ENCODE measurements at places on chromosomes 5 and 9.
A peak's percentile ranks its signal among the peaks of the same experiment; 100 is the strongest.

DNA sequence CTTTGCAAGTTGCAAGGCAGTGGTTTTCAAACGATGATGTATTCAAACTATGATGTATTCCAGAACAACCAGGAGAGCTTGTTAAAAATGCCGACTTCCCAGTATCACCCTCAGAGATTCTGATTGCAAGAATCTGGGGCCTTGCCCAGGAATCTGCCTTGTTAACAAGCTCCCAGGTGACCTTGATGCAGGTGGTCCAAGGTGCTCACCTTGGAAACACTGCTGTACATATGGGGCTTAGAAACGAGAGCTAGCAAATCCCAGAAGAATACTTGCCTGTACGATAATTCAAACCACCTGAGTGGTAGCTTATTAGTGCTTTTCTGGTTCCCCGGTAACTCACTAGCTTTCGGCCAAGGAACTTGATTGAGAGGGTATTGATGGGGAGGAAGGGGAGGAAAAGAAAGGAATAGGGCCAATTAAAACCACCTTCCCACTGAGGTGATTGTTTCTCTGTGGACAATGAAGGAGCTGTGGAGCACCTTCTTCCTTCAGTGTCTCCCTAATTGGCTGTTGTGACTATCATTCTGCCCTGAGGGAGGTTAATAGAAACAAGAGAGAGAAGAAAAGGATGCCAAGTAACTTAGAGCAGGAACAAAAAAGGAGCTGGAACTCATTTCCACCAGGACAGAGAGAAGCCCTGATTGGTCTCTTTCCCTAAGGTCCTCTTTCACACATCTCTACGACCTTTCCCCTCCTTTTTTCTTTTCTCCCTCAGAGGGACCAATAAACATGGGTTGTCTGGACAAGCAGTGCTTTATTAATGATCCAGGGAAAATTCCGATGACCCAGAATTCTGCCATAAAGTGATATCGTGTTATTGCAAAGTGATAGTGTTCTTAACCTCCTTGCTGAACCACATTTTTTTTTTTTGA lies 218.8 kb downstream of the TMEM167A start:
- DNase-seq, result peak; percentile 12

DNA sequence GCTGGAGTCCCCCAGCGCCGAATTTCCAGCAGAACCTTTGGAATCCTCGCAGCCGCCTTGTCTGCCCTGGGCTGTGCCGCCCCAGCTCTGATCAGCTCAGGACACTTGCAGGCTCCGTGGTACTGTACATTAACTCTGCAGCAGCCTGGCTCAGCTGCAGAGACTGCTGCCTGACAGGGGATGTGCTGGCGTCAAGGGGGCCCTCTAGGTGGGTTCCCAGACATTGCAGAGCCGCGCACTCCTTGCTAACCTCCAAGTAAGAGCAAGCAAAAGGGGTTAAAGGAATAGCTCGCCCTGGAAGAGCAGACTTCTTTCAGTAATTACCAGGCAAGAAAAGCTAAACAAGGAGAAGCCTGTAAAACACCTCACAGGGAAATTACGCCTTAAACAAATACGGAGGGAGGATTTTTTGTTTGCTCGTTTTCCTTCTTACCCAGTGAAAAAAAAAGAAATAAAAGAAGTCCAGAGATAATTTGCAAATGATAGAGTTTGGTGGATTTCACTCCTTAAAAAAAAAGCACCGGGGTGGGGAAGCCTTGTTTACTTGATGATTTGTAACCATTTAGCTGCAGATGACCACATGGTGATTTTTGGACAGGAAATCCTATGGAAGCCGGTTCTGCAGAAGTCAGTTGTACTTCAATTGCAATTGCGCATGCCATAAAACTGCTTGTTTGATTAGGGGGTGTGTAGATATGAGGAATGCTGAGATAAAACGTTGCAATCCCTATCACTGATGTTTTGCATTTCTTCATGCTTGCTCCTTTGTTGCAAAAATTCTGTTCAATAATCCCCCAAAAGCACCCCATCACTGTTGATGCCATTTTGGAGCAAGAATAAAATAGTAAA lies 305.8 kb downstream of the PDE4D start:
- DNase-seq, result peak; percentile 26

- DNase-seq, result no peak
Observed at GRCh38 chr5:102863764-102864560, 108.9 kb downstream of the PAM start.

DNA sequence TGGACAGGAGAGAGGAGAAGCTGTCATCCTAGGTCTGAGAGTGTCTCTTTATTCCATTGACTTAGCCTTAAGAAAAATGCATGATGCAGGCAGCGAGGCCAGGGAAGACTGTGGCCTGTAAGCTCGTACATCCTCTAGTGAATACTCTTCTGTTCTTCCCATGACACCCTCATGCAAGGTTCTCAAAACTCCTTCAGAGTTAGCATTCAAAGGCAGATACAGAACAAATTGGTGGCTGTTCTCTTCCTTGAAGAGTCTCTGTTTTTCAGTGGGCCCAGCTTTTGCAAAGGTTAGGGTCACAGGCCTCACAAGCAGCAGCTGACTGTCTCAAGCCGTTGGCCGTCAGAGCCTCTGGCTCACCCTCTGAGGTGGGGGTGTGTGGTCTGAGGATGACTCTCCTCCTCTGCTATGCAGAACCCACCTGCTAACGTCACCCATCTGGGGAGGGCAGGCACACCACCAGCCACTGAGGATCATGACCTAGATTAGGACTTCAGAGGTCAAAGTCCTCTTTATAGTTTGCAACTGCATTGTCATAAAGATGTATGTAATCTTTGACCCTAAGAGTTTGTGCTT lies 15.1 kb downstream of the ADCY2 start:
- no peak for DNase-seq

DNA sequence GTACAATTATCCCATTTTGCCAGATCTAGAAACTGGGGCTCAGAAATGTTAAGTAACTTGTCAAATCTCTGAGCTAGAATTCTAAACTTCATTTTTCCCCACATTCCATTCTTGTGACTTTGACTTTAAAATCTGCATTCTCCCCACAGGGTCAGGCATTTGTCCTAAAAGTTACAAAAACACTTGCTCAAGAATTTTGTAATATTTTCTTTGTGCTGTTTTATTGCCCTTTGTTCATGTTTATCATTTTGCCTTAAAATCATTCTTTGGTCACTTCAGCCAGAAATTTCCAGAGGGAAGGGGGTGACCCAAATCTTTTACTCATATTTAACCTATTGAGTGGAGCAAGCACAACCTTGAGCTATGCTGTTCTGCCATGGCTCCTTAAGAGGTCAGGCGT lies 120.1 kb upstream of the CCL21 start:
- no peak for DNase-seq

DNA sequence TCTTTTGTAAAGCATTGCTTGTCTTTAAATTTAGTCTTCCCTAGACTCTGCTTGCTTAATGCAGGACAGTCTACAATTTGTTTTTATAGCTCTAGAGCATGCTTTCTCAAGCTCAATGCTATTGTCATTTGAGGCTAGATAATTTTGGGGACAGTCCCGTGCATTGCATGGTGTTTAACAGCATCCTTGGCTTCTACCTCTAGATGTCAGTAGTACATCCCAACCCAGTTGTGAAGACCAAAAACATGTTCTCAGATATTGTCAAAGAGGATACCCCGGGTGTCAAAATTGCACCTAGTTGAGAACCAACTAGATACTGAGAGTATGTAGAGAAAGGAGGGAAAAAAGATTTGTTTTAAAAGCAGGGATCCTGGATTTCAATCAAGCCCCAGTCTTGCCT lies 277.5 kb downstream of the CEMIP2 start:
- DNase-seq, result no peak

GRCh38 chr9:127553793-127554192 lies 58.3 kb upstream of the STXBP1 start:
- no peak for DNase-seq

GRCh38 chr5:542319-543311 lies 18.4 kb upstream of the SLC9A3 start:
- no peak for DNase-seq

GRCh38 chr9:3277200-3277599 lies 248.6 kb downstream of the RFX3 start:
- DNase-seq, result no peak

GRCh38 chr5:4027088-4027734 lies 431.6 kb downstream of the IRX1 start:
- DNase-seq, result no peak

GRCh38 chr5:112127861-112128260 lies 291.2 kb downstream of the EPB41L4A start:
- no peak for DNase-seq

- no peak for DNase-seq
Observed at GRCh38 chr9:77832639-77833038, 184.5 kb upstream of the GNA14 start.

- no peak for DNase-seq
Observed at GRCh38 chr9:34825775-34826174, 115.8 kb upstream of the CCL21 start.

Measured in adrenal gland (tissue), 19 donors.